ENCODE measurements at places on chromosomes 7 and 10. TPM values are rescaled to one million over a fixed set of nuclear protein-coding genes. Genes with fewer than 3 reads are reported as not detected.
A peak's percentile ranks its signal among the peaks of the same experiment; 100 is the strongest.

GRCh38 chr10:110637558-110638053 is 6.5 kb upstream of the RBM20 start:
- ATAC-seq: no peak

DNA sequence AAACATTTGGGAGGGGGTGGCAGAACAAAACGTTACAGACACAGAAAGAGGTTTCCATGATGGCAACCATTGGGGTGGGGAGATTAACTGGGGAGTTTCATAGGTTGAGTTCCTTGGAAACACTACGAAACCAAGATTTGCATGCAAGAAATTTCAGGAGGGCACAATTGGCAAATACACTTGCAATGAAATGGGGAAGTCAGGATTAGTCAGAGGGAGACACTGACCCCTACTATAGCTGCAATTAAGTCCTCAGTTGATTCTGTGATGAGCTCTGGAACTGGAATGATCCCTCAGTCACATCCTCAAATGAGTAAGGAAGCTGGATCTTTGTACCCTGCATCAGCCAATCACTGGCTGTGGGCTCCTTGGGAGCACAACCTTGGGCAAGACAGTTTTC is 22.1 kb downstream of the CPEB3 start:
- ATAC-seq: no peak

- ATAC-seq: no peak
Measured at GRCh38 chr10:79479283-79479909, 32.9 kb upstream of the EIF5AL1 start.

Gene LOXL4
- total RNA-seq: 1.3 TPM

DNA sequence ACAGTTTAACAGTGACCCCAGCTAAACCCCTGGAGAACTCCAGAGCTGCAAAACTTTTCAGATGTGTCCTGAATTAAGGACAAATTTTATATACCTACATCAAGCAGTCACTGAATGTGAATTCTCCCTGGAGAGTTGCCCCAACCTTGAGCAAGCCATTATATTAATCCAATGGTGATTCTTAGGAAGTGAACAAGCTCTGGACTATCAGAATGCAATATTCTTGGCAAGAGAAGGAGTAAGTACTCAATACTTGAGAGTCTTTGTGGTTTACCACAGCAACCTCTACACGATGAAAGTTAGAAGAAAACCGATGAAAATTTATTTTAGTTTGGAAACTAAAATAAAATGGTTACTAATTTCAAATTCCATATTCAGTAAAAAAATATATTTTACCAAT is 19.3 kb upstream of the ZNF365 start:
- no peak for ATAC-seq

Gene COL13A1
- total RNA-seq: 12.1 TPM

DNA sequence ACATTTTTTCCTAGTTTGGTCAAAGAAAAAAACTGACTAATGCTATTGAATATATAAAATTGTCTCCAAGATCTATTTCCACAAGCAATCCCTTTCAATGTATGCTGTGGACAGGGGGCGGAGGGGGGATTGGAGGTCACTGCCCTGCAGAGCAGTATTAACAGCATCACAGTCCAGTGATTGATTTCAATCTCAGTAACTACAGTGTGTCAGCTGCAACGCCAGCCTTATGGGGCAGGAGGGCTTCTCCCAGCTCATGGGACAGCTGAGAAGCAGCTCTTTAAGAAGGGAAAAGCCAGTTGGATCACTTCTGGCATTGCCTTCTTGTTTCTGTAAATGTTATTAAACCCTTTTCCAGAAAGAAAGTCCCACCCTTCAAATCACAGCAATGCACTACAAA is 65.0 kb downstream of the RAPGEF5 start:
- peak; percentile 85 for ATAC-seq

DNA sequence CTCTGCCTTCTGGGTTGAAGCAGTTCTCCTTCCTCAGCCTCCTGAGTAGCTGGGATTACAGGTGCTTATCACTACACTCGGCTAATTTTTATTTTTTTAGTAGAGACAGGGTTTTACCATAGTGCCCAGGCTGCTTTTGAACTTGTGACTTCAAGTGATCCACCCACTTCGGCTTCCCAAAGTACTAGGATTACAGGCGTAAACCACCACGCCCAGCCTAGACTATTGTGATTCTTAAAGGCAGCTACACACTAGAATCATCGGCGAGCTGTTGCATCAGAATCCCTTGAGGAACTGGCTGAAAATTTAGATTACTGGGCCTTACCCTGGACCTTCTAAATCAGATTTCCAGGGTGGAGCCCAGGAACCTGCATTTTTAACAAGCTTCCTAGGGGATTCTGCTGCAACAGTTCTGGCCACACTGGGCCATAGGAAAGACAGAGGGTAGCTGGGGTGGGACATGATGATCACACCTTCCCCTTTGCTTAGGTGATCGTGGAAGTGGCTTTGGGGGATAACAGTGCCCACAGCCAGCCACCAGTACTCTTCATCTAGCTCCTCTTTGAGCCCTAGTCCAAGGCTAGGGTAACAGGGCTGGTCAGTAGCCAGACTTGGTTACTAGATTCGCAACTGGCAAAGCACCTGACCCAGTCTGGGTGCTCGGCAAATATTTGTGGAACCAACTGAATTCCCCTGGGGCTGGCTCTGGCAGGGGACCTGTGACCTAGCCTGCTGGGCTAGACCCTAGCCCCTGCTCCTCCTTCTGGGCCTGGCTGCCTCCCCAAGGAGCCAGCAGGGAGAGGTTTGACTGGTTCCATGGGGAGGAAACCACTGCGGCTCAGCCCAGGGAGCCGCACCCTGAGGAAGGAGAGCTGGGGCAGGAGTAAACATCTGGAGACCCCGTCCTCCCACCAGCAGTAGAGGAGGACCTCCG is 67.1 kb upstream of the DUSP5 start:
- ATAC-seq: no peak

Gene C10orf143
- total RNA-seq: 0.81 TPM

GRCh38 chr7:30112103-30112713 is 22.6 kb upstream of the MTURN start:
- ATAC-seq: no peak

DNA sequence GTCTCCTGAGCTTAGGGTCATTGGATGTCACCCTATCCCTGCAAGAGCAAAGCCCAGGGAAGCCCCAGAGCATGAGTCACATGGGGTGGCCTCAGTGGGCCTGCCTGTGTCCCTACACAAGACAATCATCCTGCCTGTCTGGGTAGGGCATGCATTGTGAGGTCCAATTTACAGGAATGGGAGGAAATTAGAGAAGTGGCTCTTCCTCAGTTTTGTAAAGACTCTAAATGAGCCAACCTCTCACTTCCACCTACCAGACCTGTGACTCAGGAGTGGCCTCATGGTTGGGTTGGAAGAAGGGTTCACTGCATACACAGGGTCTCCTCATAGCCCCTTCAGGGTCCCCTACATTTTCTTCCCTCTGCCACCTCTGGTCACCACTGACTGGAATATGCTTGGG is 43.6 kb upstream of the SMNDC1 start:
- no peak for ATAC-seq

Gene ADRA2A
- total RNA-seq: 2.6 TPM

DNA sequence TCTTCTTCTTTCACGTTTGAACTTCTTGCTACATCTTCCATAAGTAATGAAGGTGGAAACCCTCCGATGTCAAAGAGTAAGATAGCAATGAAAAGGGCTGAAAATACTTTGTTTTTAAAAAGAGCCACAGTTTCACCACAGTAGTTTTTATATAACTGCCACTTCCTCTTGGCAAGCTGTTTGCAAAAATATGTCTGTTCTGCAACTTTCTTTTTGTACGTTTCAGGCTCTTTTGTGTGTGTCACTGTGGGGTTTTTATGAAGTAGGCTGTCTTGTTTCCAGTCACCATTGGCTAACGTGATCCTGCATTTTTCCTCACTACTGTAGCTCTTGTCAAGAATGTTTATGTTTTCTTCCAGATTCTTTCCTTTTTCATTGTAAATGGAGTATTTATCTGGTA is 55.6 kb downstream of the SLC16A9 start:
- no peak for ATAC-seq

DNA sequence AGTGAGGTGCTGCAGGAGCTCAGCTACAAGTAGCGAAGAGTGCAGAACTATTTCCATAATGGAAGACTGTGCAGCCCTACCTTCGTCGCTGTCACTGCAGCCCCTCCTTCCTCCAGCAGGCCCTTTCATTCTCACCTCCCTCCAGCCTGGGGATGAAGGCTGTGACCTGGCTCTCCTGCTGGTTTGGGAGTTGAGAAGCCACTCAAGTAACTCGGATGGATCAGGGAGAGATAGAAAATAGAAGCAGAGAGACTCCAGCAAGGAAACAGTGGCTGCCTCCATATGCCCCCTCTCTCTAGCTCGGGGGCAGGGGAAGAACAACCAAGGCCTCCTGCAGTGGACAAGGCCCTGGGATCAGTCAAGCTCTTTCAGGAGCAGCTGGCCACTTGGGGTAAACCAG is 37.4 kb upstream of the NPFFR1 start:
- no peak for ATAC-seq

DNA sequence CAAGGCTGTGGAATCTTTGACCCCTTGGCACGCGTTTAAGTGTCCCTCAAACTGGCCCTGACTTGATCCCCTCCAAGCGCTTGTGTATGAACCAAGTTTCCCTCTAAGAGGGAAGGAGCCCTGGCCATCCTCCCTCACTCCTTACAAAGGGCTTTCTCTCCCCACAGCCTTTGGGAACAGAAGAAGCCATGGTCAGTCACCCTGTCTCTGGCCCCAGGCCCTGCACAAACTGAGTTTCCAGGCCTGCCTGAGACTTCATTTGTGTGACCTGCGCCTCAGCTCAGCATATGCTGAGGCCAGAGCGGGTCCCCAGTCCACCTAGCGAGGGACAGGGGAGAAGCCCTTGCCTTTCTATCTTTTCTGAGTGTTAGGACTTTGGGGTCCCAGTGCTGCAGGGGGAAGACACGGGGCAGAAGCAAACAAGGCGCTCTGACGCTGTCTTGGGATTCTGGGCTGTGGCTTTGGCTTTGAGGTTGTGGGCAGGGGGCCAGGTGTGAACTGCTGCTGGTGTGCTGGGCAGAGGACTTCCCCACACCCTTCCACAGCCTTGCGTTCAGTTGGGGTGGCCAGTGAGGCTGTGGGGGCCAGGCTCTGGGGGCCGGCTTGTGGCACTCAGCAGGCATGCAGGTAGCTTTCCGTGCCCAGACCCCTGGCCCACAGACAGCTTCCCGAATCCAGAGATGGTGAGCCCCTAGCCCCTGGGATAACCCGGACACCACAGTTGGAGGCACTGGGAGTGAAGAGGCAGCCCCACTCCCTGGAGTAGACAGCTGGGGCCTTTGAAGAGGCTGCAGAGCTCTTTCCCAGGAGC is 1.5 kb downstream of the RET start:
- ATAC-seq: no peak

Gene SPDYE16
- 1.8 TPM for total RNA-seq

- ATAC-seq: peak; percentile 51
Measured at GRCh38 chr10:58998924-58999713, 177.3 kb upstream of the PHYHIPL start.

DNA sequence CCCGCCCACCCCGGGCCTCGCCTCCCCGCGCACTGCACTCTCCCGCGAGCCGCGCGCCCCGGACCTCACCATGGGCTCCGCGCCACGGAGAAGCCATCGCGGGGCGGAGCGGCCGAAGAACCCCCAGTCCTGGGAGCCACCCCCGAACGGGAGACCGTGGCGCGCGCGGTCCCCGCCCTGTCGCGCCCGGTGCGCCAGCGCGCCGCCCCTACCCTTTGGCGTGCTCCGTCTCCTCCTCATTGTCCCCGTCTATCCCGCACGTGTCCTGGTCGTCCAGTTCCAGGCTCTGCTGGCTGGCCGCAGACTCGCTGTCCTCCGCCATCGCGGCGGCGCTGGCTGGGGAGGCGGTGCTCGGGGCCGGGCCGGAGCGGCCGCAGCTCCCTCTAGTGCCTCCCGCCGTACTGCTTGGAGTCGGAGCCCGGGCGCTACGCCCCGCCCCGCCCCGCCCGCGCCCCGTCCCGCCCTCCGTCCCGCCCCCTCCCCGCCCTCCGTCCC is at the start of gene NMT2:
NMT2 (minus strand) TSS at position 403 of the 495 bp plus-strand sequence; CDS start at position 322, 81 bp downstream.
- peak; percentile 91 for ATAC-seq

- no peak for ATAC-seq
Measured at GRCh38 chr7:156069891-156070290, 257.6 kb upstream of the SHH start.

Gene LIPJ
- total RNA-seq: 0.16 TPM
